Inflammatory macrophage treated with lipopolysaccharide for 4 hours (primary cell): ENCODE measurements at places on chromosomes 2 and 18.
A peak's percentile ranks its signal among the peaks of the same experiment; 100 is the strongest.

- no peak for DNase-seq
These were observed 65.1 kb downstream of the USP34 start for GRCh38 chr2:61405813-61406212.

DNA sequence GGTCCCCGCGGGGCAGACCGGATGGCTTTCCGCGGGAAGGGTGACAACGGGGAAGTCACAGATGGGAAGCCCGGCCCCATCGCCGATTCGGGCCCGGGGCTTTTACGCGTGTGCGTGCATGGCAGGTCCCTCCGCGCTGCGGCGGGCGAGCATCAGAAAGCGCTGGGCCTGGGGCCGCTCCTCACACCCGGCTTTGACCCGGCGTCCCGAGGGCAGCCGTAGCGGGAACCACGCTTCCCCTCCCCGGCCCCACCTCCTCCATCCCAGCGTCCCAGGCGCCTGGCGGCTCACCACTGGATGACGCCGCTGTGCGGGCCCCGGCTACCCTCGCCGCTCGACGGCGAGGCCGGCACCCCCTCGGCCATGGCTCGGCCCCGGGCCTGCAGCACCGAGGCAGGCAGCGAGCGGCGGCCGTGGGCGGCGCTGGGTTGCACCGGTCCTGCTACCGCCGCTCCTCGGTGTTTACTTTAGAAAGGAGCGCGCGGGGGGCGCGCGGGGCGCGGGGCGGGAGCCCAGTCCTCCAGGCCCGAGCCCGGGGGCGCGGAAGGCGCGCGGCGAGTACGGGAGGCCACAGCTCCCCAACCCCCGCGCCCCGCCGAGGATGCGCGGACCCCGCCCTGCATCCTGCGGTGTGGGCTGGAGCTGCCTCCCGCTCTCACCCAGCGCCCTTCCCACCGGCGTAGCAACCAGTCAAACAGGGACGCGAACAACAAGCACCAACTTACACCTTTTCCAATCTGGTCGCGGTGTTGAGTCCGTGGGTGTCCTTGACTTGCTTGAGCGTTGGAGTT lies 806 bp downstream of the RFX8 start:
- DNase-seq, result peak; percentile 37

- no peak for DNase-seq
These were observed 12.4 kb downstream of the LRRFIP1 start for GRCh38 chr2:237639836-237640220.

DNA sequence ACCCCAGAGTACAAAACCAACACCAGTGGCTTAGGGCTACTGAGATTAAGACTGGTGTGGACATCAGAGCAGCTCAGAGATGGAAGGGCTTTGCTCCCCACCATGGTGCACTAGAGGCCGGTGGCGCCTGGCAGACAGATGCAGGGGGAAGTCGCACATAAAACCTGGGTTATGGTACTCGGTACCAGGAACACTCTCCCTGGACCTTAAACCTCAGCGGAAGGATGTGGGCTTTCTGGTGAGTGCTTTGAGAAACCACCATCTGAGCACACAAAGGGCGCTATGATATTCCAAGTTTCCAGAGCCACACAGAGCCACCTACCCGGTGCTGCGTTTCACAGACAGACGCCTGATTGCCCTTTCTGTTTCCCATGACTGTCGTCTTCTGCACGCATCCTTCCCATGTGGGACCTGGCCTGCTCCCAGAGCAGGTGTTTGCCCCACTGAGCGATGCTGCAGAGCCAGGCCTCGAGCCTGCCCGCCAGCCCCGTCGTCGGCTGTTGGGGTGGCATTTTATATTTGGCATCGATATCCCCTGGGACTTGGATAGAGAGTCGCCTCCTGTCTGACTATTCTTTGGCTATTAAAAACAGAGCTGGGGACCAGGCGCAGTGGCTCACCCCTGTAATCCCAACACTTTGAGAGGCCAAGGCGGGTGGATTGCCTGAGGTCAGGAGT lies 89.5 kb upstream of the ODC1 start:
- no peak for DNase-seq

- no peak for DNase-seq
These were observed 16.6 kb downstream of the RBMS1 start for GRCh38 chr2:160477032-160477431.

- peak; percentile 23 for DNase-seq
These were observed 156.7 kb downstream of the ARHGAP28 start for GRCh38 chr18:6885992-6886796.

DNA sequence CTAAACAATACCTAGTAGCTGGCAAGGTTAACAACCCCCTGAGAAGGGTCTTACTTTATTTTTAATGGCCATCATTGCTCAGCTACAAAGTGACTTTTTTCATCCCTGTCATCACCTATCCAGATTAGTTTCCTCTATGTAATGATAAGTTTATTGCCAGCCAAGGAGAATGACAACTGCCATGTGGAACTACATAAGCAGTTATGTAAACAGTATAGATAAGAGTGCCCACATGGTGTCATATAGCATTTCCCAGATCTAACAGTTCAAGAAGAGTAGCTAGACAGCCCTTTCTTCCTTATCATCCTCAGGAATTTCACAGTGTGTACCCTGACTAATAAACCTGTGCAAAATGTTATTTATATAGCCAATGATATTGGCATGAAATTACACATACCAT lies 240.2 kb upstream of the PIK3C3 start:
- no peak for DNase-seq

- DNase-seq, result no peak
These were observed 24.1 kb downstream of the GATA6 start for GRCh38 chr18:22193466-22193865.

DNA sequence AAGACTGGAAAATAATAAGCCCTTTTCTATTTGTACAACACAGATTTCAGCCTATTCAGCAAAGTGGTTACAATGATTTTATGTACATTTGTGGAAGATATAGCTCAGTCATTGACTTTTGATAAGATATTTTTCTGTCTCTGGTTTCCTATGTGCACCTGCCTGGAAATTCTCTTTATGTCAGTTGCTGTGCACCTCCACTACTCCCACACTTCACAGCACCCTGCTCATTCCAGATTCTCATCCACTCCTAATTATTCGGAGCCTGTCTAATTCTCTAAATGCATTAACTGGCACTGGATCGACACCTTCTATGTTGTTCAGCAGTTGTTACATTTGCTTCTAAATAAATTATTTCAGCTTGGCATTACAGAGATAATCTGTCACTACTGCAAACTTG lies 275.1 kb upstream of the RND3 start:
- DNase-seq, result no peak

DNA sequence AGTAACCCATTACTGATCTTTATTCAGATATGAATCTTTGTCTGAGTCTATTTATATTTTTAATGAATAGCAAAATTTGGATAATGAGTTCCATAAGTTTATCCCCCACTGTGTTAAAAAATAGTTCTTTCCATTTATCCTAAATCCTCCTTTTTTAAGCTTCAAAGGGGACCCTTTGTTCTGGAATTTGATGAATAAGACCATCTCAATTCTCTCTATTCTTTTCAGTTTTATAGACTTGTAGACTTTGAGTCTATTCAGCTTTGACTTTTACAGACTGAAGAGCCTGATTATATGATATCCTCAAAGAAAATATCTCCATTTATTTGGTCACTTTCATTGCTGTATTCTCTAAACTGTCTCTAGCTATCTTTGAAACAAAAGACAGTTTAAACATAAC lies 2146.1 kb upstream of the CELF4 start:
- DNase-seq, result no peak

DNA sequence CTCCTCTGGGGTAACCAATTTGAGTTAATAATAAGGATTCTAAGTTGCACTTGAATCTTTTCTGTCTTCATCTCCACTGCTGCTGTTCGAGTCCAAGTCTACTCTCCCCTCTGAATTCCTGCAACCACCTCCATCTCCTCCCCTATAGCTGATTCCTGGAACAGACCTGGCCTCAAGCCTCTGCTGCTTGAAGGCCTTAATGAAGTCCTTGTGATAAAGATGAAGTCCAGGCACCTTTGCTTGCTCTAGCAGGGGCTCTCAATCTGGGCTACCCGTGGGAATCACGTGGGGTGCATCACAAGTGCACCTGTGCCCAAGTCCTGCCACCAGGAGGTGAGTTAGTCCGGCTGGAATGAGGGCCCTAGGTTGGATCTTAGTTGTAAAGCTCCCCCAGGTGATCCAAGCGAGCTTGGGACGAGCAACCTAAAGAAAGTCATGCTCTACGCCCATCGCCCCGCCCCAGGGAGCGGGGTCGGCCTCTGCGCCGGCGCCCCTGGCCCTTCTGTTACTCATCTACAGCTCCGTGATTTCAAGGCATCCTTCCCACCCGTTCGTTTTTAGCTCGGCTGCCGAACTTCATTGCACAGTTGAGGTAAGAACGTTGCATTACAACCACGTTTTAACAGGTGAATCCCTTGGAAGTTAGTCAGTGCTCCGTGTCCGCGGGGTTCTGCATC lies 905 bp upstream of the IAH1 start:
- DNase-seq, result no peak

DNA sequence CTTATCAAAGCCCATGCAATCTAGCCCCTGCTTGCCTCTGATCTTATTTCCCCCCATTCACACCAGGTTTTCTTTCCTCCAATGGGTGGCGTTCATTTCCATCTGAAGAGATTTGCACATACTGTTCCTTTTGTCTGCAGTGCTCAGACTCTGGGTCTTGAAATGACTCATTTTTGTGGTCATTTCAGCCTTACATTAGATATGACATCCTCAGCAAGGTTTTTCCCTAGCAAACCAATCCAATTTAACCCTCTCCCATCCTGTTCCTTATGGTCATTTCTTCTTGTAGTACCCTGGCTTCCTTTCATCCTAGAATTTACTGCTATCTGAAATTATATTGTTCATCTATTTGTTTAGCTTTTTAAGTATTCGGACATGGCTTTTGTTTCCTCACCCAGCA lies 42.5 kb upstream of the SCN1A start:
- DNase-seq, result no peak

GRCh38 chr2:175167076-175167791 lies 769 bp downstream of the ATF2 start:
- peak; percentile 23 for DNase-seq

DNA sequence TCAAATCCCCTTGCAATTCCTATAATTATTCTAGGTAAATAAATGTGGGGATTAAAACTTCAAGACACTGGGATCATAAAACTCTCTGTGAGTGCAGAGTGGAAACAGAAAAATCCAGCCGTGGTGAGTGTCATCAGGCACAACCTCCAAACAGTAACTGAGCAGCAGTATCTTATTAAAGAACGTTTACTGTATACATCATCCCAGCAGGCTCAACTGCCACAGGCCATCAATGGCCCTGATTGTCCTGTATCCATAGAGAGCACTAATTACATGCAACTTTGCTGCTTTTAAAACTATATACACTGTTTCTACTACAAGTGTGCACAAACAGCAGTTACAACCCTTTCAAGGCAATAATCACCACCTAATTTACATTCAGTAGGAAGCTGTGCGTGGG lies 23.9 kb downstream of the GAREM1 start:
- DNase-seq, result no peak

- DNase-seq, result peak; percentile 58
These were observed 140.0 kb downstream of the MEIS1 start for GRCh38 chr2:66574701-66575624.

- no peak for DNase-seq
These were observed 159.1 kb upstream of the CREB1 start for GRCh38 chr2:207370646-207371045.

DNA sequence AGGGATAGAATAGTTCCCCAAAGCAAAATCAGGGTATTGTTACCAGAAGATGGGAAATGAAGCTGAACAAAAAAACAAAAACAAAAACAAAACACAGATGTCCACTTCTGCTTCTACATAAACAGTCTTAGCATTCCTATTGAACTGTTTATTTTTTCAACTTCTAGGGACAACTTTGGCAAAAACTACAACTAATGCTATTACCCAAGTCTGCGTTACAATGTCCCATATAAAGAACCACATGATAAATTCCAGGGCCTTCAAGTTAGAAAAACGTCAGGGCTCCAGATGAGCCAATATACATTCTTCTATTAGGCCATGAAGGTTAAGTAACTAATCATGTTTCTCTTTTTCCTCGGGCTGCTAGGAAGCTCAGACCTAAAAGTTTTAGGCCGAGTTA lies 16.9 kb downstream of the PID1 start:
- DNase-seq, result no peak

- no peak for DNase-seq
These were observed 20.2 kb upstream of the SFXN5 start for GRCh38 chr2:73091696-73092095.

- no peak for DNase-seq
These were observed 4.4 kb downstream of the CCDC88A start for GRCh38 chr2:55415300-55415699.

DNA sequence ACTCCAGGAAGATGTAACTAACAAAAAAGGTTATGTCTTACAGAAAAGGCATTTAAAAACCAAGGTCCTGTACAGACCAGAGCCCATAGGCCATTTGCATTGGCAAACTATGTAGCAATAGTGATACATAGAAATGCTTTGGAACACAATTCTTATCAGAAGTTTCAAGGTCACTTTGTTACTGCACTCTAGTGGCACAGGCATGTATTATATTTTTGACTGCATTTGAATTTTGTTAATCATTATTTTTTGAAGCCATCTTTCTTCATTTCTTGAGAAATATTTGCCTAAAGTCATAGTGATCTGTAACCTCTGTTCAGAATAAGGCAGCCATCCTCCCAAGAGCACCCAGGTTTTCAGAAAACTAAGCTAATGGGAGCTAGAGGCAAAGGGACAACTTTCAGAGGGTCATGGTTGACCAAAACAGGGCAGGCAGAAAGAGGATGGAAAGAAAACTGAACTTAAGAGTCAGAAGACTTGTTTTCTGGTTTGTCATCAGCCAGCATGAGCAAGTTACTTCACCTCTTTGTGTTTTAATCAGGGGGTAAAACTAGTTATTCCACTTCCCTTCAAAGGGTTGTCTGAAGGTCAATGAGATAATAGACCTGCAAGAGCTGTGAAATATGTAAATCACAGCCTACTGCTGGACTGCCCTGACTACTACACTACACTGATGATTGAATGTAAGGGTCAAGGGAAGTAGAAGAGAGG lies 41.5 kb downstream of the SLC38A11 start:
- peak; percentile 72 for DNase-seq

DNA sequence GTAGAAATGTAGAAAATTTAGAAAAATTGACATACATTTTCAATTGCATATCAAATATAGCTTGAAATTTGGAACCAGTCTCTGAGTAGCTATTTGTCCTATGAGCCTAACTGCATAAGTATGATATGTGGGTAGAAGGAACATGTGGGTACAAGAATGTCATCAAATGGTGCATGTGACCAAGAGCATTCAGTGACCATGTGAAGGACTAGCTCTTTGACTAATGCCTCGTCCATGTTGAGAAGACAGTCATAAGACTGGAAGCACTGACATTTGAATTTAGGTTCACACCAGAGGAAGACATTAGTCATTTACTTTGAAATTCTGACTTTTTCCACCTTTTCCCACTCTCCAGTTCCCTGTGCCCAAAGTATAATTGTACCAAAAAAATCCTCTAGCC lies 12.6 kb downstream of the MRPL44 start:
- DNase-seq, result peak; percentile 87

GRCh38 chr2:8693157-8693821 lies 11.4 kb downstream of the ID2 start:
- DNase-seq, result peak; percentile 9

DNA sequence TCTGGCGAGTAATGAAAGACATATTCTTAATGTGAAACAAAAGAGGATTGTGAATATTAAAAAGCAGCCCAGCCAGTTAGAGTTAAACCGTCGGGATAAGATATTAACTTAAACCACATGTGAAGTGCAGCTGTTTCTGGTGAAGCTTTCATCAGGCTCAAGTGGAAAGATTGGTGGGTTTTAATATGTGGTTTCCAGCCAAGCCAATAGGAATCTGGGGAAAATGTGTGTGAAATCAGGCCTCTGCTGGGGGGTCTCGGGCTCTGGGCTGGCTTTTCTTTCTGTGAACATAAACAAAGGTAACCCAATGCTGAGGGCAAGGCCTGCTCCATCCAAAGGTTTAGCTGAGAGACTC lies 279.6 kb downstream of the SLC4A3 start:
- no peak for DNase-seq
